Posterior vena cava (tissue), 2 donors: ENCODE measurements at places on chromosomes 4 and X. TPM values are rescaled to one million over a fixed set of nuclear protein-coding genes. Genes with fewer than 3 reads are reported as not detected.

Gene GAGE13
- total RNA-seq: not detected

Gene RPA4
- total RNA-seq: 1.4 TPM

Gene VCX3B
- total RNA-seq: not detected

Gene F11
- total RNA-seq: 0.74 TPM

Gene CSAG3
- total RNA-seq: not detected

Gene GYG2
- 1.4 TPM for total RNA-seq

Gene F8A3
- total RNA-seq: 7.1 TPM

Gene EXOC1L
- not detected for total RNA-seq

Gene LDOC1
- total RNA-seq: 36.7 TPM

Gene FAT1
- total RNA-seq: 75.5 TPM

DNA sequence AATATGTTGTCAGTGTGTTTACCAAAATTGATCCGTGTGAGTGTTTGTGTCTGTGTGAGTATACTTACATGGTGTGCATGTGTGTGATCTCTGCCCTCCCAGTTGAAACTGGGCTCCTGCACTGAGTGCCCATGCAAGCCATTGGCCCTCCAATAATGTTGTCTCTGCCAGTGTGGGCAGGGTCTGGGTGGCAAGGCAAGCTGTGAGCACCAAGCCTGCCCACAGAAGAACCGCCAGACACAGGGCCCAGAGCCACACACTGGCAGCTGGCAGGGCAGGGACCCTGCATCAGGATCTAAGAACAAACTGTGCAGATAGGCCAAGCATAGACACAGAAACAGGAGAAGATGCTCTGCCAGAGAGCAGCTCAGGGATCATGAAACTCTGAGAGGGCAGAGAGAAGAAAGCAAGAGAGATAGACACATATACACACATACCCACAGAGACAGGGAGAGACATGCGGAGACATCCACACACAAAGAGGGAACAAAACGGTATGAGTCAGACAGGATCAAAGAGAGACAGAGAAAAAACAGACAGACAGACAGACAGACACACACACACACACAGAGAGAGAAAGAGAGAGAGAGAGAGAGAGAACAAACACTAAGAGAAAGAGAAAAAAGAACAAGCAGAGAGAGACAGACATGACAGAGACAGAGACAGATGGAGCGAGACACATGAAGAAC, 555.0 kb downstream of the MID1IP1 start:
- DNase-seq: no peak

DNA sequence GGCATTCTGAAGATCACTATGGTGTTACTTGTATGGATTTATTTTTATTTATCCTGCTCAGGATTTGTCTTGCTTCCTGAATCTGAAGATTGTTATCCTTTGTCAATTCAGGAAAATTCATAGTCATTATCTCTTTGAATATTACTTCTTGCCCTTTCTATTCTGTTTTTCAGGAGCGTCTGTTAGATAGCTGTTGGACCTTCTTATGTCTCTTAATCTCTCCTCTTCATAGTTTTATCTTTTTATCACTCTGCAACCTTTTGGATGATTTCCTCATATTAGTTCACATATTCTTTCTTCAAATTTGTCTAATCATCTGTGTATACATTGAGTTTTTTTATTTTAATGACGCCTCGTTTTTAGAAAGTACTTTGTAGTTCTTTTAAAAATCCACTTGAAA, 19.6 kb downstream of the WDR19 start:
- DNase-seq: no peak

- no peak for DNase-seq
These were observed 44.1 kb downstream of the CHRNA9 start for GRCh38 chr4:40379248-40379647.

GRCh38 chr4:163196926-163197480, 30.3 kb upstream of the NAF1 start:
- DNase-seq: no peak

GRCh38 chrX:15497865-15498264, 2.7 kb upstream of the BMX start:
- no peak for DNase-seq

DNA sequence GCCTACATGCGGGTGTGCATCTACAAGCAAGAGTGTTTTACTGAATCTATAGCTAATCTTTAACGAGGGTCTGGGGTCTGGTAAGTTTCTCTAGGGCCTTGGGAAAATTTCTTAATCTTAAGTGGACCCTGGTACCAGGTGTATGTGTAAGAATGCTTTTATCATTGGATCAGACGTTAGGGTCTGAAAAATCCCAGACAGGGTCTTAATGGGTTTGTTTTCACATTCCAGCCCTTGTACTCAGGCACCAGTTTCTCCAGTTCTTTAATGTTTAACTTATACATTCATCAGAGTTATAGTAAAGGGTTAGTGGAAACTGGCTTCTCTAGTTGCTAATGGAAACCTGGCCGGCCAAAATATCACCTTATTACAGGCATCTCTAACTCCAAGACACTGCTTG, 11.6 kb downstream of the MAGEB16 start:
- no peak for DNase-seq

DNA sequence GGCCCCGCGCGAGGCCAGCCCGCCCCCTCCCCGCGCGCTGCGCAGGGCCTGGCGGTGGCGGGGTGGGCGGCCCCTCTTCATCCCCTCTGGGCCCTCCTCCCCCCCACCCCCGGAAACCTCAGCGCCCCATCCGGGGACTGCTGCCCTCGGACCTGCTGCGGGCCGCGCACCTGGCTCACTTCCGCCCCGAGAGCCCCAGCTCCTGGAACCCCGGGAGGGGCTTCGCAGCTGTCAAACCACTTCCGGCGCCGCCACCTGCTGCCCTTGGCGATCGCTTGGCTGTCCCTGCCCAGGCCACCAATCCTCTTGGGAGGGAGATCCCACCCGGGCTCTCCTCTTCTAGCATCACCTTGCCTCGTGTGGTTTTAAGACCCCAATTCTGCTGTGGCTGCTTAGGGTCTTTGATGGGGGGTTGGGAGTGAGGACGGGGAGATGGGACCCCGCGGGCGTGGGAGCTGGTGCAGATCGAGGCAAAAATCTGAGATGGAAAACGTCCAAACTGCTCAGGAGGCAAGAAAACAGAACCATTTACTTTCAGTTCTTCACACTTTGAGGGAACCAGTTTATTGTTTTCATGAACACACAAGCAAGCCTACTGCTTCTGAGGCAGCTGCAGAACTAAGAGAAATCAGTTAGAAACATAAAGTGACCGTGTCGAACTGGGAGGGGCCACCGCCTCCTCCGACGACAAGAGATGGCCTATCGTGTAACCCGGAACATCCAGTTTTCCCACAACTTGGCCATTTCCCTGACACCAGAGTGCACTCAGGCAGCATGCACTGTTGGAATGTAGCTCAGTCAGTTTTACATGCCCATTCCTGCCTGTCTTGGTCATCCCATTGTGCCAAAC, 754 bp downstream of the MTMR1 start:
- no peak for DNase-seq

- no peak for DNase-seq
These were observed 10.3 kb downstream of the SPATA4 start for GRCh38 chr4:176185051-176185450.

DNA sequence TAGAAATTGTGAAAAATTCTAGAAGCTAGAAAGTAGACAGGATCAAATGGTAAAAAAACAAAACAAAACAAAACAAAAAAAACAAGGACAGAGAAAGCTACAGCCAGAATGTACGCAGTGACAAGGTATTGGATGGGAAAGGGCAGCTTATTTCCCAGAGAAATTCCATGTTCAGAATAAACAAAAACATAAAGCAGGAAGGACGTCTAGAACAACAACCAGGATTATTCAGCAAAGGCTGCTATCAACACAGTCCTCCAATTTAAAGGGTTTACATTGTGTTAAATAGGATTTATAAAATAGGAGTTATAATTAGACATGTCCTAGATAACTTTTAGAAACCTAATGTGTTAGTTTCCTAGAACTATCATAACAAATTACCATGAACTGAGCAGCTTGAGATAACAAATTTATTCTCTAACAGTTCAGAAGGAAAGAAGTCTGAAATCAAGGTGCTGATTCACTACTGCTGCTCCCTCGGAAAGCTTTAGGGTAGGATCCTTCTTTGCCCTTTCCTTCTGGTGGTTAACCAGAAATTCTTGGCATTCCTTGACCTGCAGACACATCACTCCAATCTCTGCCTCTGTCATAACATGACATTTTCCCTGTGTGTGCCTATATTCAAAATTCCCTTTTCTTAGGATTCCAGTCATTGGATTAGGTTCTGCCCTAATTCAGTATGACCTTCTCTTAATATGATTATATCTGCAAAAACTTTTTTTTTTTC, 175.6 kb downstream of the SNCA start:
- no peak for DNase-seq

DNA sequence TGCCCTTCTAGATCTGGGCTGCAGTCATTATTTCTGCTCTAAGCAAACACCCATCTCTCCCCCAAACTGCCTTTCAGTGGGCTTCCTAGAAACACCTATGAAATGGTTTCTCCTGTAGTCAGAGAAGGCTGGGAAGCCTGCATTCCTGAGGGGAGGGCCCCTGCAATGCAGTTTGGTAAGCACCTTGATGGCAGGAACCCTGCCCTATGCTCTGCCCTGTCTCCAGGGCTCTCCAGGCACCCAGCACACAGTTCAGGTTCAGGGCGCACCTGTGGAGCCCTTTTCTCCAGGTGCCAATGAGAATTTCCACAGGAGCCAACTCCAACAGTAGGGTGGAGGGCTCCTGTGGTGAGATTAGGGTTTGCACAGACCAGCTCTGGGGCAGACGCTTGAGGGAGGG, 69.1 kb upstream of the FBXW7 start:
- no peak for DNase-seq

DNA sequence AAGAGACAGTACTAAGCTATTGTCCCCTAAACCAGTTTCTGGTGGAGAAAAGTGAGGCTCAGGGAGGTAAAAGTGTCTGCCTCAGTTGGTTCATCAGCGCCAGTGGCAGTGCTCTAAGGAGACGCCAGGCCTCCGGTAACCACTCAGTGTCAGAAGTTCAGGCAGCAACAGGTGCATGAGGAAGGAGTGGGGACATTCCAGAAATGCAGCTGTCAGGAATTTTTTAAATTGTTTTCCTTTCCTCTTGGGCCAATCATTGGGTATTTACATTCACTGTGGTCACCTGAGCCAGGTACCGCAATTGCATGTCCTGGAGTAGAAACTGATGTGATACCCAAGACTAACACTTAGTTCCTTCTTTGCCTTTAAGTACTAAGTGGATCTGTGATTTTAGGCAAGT, 40.2 kb upstream of the HS3ST1 start:
- DNase-seq: no peak

GRCh38 chrX:3450881-3451570, 104.6 kb upstream of the MXRA5 start:
- no peak for DNase-seq

DNA sequence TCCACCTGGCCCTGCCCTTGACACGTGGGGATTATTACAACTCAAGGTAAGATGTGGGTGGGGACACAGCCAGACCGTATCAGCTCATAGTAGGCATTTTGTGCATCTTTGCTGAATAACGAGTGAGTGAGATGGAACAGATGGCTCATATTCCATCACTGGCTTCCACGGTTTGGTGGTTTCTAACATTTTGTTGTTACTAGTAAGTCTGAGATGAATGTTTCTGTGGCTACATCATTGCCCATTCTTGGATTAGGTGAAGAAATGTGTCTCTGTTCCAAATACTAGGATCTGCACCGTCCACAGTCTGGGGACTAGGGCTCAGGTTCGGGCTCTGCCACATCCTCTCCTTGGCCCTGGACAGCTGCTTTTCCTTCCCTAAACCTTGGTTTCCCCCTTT, 3.6 kb downstream of the ABLIM2 start:
- no peak for DNase-seq

- no peak for DNase-seq
These were observed 116.8 kb upstream of the SHISA3 start for GRCh38 chr4:42280327-42281095.

- DNase-seq: no peak
These were observed 518.0 kb downstream of the TMA16 start for GRCh38 chr4:164012396-164013027.

DNA sequence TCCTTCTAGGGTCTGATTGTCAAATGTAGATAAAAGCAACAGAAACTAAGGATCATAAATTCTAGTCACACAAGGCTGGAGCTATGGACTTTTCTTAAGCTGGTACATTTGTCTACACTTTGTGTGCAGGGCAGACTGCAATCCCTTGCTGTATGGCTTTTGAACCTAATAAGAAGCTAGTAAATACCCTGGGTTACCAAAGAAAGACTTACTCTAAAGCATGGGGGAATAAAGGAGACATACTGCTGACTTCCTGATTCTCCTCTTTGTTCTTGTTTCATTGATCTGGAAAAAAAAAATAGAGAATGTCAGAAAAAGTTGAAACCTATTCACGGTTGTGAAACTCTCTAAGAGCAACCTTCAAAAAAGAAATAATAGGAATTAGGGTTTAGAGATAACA, 216.6 kb upstream of the TLL1 start:
- no peak for DNase-seq

DNA sequence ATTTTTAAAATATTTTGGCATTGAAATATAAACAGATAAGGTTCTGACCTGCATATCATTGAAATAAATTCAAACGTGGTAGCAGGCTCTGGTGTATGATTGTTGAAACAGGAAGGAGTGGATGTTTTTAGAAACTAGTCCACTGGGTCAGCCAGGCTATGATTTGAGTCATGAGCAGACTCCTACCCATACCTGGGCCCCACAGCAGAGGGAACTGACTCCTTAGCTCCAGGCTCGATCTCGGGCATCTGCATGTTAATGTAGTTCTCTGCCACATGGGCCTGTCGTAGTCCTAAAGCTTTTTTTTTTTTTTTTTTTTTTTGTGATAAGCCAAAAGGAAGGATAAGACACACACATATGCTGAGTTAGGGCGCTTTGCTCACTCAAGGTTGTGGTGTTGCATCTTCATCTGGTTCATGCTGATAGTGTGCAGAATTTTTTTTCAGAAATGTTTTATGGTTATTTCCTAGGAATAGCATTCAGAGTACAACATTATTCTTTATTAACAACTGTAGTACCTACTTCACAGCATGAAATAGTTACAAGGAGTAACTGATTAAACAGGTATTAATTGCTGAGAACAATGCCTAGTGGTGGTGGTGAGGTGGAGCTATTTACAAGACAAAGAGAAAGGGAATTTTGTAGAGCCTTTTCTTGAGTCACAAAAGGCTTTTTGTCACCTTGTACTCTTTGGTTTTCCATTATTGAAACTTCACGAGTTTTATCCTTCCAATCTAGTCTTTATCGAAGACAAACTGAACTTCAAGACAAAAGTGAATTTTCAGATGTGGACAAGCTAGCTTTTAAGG, 27.3 kb downstream of the OFD1 start:
- no peak for DNase-seq

GRCh38 chr4:7857238-7857701, 82.4 kb downstream of the AFAP1 start:
- no peak for DNase-seq

DNA sequence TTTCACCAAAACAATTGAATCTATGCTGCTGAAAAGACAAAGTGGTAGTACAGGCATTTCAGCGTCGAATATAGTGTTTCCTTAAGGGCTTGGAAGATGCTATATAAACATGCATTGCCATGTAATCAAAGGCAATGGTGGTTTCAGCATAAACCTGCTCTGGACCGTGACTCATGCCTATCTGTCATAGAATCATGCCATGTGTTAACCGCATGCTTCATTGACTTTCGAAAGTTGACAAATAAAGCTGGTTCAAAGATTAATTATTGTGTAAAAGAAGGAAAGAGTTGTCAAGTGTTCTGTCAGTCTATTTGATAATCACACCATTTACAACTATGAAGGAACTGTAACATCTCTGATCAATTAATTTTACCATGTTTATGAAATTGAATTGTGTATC, 83.2 kb downstream of the FUNDC1 start:
- no peak for DNase-seq
